ENCODE measurements at places on chromosomes 5 and 9. TPM values are rescaled to one million over a fixed set of nuclear protein-coding genes. Genes with fewer than 3 reads are reported as not detected.
A peak's percentile ranks its signal among the peaks of the same experiment; 100 is the strongest.

DNA sequence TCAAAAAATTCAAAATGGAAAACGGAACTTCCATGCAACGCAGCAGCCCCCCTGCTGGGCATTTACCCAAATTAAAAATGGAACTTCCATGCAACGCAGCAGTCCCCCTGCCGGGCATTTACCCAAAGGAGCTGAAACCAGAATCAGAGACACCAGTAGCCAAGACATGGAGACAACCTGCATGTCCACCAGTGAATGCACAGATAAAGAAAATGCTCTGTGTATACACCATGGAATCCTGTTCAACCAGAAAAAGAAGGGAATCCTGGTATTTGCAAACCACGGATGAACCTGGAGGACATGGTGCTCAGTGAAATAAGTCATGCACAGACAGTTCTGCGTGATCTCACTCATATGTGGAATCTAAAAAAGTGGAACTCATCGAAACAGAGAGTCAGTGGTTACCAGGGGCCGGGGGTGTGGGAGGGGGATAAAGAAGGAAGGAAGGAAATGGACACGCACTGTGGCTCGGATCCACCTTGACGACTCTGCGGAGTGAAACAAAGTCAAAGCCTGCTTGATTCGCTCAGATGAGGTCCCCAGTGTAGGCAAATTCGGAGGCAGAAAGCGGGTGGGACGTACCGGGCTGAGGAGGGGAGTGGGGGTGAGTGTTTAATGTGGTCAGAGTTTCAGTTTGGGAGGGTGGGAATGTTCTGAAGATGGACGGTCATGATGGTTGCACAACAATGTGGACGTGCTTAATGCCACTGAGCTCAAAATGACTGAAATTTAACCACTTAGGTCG, 40.2 kb upstream of the EXOC3 start:
- no peak for DNase-seq

- DNase-seq: no peak
These were observed 219.2 kb downstream of the TRPM3 start for GRCh38 chr9:70902171-70902570.

DNA sequence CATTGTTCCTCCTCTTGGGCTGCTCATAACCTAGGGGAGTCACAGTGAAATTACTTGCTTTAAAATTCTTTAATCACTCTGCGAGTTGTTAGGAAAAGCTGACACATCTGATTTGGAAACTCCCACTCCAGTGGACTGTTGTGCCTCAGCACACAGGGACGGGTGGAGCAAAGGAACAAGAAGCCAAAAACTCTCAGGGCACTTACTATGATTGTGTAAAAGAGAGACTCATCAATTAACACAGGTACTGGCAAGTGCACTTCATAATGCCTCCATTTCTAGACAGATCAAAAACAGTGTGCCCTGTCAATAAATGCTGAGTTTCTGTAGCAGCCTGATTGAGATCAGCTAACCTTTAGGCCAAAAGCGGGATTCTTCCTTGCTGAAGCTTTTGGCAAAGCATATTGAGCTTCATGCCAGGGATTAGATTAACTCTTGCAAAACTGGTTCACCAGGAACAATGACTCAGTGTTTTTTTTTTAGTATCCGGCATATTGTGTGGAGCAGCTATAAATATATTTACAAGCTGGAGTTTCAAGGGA, 55.9 kb downstream of the TMC1 start:
- DNase-seq: peak; percentile 31

CCDC183 gene
- total RNA-seq: not detected

CHSY3 gene
- total RNA-seq: not detected

DNA sequence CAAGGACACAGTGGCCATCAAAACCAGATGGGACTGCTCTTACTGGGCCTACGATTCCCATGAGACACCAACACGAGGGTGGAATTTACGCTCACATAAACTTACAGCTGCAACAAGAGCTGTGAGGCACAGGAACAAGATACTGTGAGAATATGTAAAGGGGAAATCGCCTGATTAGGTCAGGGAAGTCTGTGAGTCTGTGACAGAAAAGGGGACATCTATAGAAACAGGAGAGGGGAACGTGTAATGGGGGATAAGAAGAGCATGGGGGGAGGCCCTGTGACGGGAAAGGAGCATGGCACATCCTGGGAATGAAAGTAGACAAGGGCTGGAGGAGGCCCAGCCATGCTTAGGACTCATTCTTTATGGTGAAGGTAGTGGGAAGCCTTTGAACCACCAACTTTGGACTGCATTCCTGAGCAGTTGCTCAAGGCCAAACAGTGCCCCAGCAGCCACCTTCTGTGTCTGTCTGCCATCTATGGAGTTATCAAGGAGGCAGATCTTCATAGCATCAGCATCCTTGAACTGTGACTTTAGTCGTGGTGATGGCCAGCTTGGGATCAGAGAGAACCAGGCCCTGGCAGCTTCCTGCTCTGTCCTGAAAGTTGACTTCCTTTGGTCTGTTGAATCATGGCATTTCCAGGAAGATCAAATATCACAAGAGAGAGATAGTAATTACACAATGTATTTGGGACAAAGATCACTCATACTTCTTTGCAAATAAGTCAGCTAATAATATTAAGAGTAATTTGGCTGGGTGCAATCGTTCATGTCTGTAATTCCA, 87.9 kb upstream of the FAM169A start:
- peak; percentile 19 for DNase-seq

GRCh38 chr9:18893491-18893890, 139.5 kb downstream of the SAXO1 start:
- no peak for DNase-seq
